ENCODE measurements at places on chromosomes 3 and 15.

DNA sequence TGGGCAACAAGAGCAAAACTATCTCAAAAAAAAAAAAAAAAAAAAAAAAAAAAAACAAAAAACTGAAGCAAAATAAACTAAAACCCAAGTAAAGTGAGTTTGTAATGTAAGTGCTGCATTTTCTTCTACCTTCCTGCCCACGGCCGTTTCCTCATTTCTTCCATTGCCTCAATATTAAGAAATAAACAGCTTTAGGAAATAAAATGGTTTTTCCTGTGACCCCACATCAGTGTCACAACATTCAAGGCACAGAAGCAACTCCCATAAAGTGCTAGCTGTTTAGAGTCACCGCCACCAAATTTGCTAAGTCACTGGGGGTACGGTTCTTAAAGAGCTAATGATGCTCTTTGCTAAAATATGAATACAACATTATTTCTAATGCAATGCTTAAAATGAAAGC, 3.3 kb downstream of the PKM start:
- DNase-seq = no peak

DNA sequence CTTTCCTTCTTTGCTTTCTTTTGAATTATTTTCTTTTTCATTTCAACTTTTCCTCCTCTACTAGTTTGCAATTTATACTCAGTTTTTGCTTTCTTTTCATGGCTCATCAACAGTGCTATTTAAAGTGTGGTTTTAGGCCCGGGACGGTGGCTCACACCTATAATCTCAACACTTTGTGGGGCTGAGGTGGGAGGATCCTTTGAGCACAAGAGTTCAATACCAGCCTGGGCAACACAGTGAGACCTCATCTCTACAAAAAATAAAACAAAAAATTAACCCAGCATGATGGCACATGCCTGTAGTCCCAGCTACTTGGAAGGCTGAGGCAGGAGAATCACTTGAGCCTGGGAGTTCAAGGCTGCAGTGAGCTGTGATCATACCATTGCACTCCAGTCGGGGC, 20.4 kb upstream of the DENND4A start:
- no peak for DNase-seq

GRCh38 chr3:185070491-185071286, 82.2 kb downstream of the C3orf70 start:
- peak; percentile 20 for DNase-seq

GRCh38 chr3:133069556-133070286, 31.5 kb downstream of the TMEM108 start:
- no peak for DNase-seq

- DNase-seq = peak; percentile 5
Observed at GRCh38 chr3:154050766-154051165, 70.4 kb upstream of the ARHGEF26 start.

DNA sequence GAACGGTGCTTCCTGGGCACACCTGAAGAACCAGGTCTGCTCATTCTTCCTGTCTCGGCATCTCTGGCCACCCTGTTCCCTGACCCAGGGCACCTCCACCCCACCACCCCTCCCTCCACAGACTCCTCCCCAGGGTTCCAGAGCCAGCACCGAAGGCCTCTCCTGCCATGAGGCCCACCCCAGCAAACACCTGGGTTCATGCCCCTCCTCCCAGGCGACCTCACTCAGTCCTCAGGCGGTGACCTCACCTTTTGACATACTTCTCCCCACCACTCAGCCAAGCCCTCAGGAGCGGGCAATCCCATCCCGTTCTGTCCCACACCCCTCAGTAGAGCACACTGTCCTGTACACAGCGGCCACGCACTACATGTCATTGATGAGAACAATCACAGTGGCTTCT, 72.3 kb downstream of the RPN1 start:
- DNase-seq = no peak

- peak; percentile 24 for DNase-seq
Observed at GRCh38 chr3:196969134-196969659, 564 bp upstream of the PIGZ start.

GRCh38 chr3:11536132-11536935, 107.4 kb downstream of the VGLL4 start:
- DNase-seq = peak; percentile 41

- DNase-seq = peak; percentile 46
Observed at GRCh38 chr3:161409069-161409468, 37.8 kb upstream of the SPTSSB start.

DNA sequence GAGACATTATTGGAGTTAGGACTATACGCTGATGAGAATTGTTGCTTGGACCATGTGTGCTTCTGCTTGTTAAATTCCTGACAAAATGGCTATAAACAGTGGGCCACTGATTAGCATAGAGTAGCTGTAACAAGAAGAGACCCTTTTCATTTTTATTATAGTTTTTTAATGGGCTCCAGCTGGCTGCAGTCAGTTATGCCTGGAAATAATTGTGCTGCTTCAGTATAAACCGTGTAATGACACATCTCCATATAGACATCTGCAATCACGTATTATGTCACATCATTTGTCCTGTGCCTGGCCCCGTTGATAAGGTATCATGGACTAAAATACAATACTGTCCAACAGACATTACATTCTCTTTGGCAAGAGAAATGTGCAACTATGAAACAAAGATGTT, 50.9 kb downstream of the ARPP21 start:
- no peak for DNase-seq

GRCh38 chr3:146772211-146772743, 167.1 kb upstream of the PLSCR5 start:
- no peak for DNase-seq

GRCh38 chr3:129521611-129522010, 6.8 kb upstream of the RHO start:
- DNase-seq = no peak

DNA sequence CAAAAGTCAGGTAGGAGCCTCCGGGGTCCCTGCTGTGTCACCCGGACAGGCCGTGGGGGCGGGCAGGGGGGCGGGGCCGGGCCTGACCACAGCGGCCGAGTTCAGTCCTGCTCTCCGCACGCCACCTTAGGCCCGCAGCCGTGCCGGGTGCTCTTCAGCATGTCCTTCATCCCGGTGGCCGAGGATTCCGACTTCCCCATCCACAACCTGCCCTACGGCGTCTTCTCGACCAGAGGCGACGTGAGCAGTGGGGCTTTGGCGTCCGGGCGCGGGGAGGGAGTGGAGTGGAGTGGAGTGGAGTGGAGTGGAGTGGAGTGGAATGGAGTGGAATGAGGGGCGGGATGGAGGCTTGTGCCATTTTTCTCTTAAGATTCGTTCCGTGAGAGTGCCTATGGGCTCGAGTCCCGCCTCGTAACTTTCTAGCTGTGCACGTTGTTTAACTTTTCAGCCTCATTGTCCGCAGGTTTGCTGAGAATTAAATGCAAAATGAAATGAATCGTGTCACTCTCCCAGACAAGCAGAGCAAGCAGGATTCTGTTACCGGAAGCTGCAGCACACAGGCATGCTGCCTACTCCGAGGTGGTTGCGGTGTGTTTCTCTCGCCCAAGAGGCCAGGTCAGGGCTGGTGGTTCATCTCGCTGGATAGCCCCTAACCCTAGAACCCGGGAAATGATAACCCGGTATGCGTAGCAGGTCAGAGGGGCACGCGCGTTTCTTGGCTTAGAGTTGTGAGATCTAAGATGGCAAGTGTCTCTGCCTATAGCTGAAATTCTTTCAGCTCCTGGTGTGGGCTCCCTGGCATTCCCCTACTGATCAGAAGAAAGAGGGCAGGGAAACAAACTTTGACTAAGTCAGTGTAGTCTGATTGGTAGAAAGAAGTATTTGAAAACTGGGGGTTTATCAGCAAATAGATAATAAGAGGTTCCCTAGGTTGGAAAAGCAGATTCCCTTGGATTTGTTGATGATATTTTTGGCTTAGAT, at the start of gene FAH:
Gene FAH, plus strand, starts transcription at position 104 of the 981 bp plus-strand sequence. Its CDS starts 56 bp downstream, at position 160.
- DNase-seq = peak; percentile 64

DNA sequence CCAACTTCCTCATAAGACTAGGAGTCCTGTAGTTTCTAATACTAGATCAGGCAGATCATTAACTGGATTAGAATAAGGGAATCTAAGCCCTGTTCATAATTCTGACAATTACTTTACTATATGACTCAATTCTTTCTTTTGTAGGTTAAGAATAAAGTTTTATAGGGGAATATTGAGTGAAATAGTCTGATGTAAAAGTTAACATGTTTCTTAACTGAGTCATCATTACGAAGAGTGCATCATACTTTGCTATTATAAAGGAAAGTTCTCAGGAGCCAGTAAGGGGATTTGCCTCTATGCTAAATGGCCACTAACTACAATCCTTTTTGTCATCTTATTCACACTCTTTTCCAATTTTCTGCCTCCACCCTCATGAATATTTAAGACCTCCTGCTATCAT, 63.1 kb downstream of the POLQ start:
- DNase-seq = peak; percentile 68

- peak; percentile 82 for DNase-seq
Observed at GRCh38 chr3:128787256-128788253, 61.6 kb downstream of the RAB7A start.

DNA sequence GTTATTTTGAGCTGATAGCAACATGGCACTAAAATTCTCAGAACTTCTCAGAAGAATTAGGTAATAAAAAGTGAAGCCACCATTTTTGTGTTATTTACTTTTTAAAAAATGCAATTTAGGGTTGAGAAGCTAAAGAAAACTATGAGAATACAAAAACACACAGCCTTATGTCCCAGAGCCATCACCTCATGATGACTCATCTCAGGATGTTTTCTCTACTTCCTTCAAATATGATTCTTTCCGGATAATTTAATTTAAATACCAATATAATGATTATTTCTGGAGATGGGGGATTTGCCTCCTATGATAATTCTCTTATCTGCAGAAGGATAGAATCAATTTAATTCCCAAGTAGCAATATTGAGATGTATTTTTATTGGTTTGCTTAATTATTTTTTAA, 105.6 kb upstream of the BFSP2 start:
- DNase-seq = peak; percentile 32

- DNase-seq = peak; percentile 58
Observed at GRCh38 chr3:151156618-151157216, 46.3 kb downstream of the GPR171 start.

DNA sequence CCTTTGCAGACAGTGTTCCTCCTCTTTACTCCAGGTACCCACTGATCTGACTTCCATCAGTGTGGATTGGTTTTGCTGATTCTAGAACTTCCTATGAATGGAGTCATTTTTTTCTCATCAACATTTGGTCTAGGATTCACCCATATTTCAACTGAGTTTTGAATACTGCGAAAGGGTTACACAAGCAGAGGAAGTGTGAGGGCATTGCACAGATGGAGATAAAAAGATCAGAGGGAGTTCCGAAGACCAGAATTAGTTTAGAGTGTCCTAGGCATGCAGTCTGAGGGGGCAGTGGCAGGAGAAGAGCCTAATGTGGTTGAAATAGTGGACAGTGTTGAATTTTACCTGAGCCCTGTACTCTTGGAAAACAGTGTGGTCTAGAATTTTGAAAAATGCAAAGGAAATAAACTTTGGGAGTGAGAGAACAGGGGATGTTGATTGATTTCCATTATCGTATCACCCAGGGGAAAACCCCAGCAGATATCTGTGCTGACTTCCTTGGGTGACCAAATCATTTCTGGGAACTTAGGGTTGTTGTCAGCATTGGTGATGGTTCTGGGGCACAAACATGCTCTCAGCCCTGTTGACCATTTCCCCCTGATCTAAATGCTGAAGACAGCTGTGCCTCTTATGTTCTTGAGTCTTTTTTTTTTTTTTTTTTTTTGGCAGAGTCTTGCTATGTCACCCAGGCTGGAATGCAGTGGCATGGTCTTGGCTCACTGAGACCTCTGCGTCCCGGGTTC, 327.4 kb upstream of the LRRFIP2 start:
- no peak for DNase-seq
